ENCODE measurements at places on chromosomes 3 and 15.

GRCh38 chr3:112647122-112647521, 6.2 kb upstream of the CCDC80 start:
- DNase-seq = peak; percentile 55

- DNase-seq = no peak
Observed at GRCh38 chr3:138331143-138331894, 1.7 kb upstream of the NME9 start.

DNA sequence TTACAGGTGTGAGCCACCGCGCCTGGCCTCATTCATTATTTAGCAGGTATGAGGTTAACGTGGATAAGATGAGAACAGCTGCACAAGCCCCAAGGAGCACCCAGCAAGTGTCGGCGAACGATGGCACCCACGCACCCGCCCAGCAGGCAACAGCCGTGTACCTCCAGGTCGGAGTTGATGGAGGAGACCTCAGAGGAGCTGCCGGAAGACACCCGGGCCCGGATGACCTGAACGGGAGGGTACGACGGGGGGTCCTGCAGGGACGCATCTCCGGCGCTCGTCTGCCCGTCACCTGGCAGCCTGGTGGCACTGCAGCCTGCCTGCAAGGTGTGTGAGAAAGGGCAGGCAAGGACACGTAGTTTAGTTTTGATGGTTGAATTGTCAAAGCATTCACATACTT, 29.1 kb downstream of the TMEM44 start:
- no peak for DNase-seq

DNA sequence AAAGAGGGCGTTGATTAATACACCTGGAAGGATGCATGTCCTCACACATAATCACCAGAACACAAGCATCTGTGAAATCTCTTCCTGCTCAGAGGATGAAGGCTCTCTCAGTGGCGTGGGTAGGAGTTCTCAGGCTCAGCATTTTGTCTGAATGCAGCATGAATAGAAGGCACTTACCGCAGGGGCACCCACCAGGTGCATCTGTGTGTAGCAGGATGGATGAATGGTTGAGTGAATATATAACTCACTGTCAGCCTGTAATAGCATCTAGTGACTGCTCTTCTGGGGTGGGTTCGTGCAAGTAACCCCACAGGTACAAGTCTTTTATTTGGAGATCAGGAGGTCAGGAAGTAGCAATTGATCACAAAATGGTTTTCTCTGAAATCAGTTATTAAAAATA, 143.0 kb downstream of the SQOR start:
- DNase-seq = no peak

GRCh38 chr3:168024537-168024941, 71.2 kb downstream of the GOLIM4 start:
- no peak for DNase-seq

DNA sequence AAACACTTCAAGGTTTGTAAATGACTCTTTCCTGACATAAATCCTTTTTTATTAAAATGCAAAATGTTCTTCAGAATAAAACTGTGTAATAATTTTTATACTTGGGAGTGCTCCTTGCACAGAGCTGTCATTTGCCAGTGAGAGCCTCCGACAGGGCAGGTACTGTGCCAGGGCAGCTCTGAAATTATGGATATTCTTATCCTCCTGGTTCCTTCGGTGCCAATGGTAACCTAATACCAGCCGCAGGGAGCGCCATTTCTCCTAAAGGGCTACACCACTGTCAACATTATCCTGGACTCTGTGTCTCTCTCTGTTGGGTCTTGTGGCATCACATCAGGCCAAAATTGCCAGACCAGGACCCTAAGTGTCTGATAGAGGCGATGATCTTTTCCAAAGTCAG, 33.0 kb downstream of the CHDH start:
- no peak for DNase-seq

DNA sequence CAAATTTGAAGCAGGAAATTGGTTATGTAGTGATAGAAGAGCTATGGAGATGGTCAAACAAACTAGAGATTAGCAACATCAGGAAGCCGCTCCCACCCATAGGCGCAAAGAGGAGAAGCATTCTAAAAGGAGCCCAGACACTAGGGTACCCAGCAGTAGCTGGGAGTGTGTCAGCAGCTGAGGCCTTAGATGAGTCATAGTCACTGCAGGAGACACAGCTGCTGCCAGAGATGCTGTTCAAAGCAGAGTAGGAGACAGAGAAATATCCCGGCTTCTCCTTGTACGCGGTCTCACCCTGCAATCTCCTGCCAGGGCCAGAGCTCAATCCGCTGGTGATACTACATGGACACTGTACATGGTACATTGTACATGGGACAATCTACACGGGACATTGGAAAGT, 61.9 kb downstream of the VGLL3 start:
- DNase-seq = no peak

GRCh38 chr3:79514069-79514468, 253.7 kb downstream of the ROBO1 start:
- DNase-seq = no peak

DNA sequence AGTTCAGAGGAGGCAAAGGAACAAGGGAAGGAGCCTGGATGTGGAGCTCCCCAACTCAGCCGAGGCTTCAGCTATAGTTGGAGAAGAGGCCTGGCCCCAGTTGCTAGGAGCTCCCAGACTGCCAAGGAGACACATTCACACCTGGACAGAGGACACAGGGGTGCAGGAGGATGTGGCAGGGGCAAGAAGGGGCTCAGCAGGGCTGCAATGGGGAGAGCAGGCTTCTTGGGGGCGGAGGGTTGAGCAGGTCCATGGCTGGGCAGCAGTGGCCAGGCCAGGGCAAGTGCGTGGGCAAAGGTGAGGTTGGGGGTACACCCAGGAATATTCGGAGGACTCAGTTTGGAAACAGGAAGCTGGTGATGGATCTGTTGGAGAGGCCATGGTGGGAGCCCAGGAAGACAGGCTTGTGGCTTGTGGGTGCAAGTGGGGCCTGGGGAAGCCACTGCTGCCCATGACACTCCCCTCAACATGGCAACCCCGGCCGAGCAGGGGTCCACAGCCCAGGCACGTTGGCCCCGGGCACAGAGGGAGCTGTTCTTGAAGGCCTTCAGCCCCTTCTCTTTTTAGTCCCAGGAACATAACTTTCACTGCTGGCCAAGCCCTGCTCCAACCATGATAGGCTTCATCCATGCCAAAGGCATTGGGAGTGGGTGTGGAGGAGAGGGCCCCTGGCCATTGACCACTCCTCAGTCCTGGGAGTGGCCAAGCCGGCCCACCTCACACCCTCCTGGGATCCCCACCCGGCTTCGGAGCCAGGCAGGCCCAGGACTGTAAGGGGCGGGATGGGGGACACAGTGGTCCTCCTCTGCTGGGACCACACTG, 33.3 kb downstream of the TSPAN3 start:
- DNase-seq = no peak

GRCh38 chr3:135706758-135707375, 258.7 kb upstream of the PPP2R3A start:
- no peak for DNase-seq

DNA sequence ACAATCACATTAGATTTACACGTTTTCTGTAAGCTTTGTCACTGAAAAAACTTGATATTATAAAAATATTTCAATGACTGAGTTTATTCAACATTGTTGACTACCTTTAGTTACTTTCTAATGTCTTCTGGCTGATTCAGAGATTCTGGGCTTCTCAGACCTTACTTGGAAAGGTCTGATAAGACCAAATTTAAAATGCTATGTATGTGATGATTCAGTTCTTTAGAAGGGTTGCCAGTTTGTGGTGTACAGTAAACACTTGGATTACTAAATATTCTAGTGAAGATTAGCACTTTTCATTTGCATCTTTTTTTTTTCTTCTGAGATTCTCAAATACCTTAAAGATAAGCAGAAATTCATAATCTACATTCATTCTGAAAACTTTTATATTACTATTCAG, 49.8 kb downstream of the SGO1 start:
- DNase-seq = no peak

- DNase-seq = no peak
Observed at GRCh38 chr15:64892847-64893403, 18.8 kb upstream of the ANKDD1A start.

GRCh38 chr15:89998141-89998661, 2.9 kb upstream of the ZNF710 start:
- peak; percentile 94 for DNase-seq

DNA sequence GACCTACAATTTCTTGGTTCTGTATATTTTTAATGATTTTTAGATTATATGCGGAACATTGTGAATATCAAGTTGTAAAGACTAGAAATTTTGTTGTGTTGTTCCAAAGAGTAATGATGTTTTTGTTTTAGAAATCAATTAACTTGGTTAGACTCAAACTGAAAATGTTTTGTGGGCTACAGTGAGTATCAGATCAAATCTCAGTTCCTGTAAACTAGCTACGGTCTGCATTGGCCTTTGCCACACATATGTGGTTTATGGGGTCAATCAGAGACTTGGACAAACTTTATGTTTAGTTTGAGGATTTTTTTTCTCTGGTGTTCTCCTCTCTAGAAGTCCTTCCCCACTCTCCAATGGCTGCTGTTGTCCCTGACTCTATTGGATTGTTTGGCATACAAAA, 308.0 kb upstream of the THRB start:
- no peak for DNase-seq

GRCh38 chr3:197296545-197296944, 1.9 kb downstream of the DLG1 start:
- no peak for DNase-seq

DNA sequence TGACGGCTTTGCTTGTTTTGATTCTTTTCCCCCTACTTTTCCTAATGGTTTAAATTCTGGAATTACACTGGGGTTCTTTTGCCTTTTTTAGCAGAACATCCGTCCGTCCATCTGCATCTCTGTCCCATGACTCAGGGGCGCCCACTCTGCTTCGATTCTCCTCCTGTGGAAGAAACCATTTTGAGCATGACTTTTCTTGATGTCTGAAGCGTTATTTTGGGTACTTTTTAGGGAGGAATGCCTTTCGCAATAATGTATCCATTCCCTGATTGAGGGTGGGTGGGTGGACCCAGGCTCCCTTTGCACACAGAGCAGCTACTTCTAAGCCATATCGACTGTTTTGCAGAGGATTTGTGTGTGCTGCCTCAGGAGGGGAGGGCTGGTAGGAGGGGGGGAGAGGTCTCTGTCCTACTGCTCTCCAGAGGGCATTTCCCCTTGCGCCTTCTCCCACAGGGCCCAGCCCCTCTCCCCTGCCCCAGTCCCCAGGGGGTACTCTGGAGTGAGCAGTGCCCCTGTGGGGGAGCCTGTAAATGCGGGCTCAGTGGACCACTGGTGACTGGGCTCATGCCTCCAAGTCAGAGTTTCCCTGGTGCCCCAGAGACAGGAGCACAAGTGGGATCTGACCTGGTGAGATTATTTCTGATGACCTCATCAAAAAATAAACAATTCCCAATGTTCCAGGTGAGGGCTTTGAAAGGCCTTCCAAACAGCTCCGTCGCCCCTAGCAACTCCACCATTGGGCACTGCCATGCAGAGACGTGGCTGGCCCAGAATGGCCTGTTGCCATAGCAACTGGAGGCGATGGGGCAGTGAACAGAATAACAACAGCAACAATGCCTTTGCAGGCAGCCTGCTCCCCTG, 19.5 kb upstream of the BSN start:
- DNase-seq = no peak

DNA sequence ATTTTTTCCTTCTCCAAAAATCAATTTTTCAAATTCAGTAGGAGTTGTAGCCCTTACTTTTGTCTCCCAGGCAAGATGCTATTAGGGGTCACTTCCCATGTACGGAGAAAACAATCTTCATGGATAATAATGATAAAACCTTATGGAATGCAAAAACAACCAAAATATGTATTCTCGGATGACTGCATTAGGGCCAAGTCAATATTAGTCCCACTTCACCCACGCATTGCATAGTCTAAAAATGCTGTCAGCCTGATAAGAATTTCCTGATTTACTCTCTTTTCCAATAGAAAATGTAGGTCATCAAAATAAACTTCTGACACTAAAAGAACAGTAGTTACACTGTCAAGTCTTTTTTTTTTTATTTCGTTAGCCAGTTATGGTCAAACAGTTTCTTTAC, 2.7 kb downstream of the VGLL3 start:
- DNase-seq = peak; percentile 21

DNA sequence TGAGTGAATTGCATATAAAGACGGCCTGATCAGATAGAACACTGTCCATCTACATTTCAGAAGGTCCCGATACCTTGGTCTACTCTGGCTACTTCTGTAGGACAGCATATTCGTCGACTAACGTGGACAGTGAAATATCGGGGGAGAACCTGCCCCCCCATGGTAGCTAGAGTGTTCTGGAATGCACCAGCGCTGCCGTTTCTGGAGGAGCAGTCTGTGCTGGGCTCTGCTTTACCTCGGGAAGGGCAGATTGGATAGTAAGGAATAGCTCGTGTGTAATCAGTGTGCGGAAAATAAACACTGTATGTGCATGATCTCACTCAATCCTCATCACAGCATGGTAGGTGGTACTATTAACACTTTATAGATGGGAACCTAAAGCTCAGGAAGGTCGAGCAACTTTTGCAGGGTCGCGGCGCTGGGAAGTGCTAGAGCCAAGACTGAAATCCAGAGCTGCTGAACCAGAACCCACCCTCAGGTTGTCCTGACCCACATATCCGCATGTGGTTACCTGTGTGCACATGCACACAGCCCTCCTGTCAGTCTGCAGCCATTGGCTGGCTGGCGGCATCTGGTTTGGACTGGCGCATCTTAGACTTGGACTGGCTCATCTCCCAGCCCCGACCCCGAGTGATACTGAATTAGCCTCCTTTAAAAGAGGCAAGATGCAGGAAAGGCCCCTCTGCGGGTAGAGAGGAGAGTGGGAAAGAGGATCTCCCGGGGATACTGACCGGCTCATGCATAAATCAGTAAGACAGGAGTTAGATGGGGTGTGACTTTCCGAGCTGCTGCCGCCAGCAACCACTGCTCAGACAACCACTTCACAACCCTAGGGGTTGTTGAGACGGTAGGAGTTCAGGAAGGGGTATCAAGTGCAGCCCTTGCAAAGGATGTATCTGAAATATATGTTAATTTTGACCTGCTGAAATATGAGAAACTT, 155.0 kb upstream of the BHLHE40 start:
- DNase-seq = no peak

- no peak for DNase-seq
Observed at GRCh38 chr3:94619643-94620042, 556.8 kb downstream of the NSUN3 start.

DNA sequence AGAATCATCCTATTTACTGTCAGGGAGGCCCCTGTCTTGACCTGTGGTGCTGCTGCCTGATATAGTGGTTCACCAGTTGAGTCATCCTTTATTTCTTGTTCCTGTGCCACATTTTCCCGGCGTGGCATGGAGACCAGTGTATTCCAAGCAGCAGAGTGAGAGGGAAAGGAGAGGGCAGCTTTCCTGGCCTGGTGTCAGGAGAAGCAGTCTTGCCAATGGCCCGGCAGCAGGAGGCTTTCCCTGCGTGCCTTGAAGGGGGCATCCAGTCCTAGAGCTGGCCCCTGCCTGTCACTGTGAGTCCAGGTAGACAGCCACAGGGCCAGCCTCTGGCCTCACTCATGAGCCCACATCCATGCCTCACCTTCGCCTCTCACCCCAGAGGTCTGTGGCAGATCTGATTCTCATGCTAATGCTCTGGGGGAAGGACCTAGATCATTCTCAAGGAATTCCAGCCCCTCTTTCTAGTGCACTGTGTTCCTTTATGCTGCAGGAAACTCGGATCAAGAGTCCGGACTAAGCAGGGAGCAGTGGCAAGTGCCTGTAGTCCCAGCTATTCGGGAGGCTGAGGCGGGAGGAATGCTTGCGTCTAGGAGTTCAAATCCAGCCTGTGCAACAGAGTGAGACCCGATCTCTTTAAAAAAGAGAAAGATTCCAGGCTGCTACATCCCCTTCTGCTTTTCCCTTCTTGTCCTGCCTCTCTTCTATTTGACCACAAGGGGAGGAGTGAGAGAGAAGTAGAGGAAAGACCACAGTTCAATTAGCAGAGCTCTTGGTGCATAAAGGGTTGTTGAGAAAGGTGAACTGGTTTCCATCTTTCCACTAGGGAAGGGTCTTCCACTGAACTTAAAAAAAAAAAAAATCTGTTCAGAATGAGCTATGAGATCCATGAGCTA, 66.8 kb upstream of the HACD2 start:
- no peak for DNase-seq

Data from RWPE1 (cell line).